ENCODE measurements at places on chromosomes 6 and 20.

- no peak for DNase-seq
These were observed 32.7 kb downstream of the SERPINB6 start for GRCh38 chr6:2938632-2939083.

- DNase-seq: no peak
These were observed 107.5 kb upstream of the TMEM170B start for GRCh38 chr6:11430036-11430435.

GRCh38 chr20:1807394-1807793 lies 87.8 kb upstream of the SIRPA start:
- DNase-seq: no peak

- DNase-seq: peak; percentile 60
These were observed 865 bp upstream of the DAAM2 start for GRCh38 chr6:39791311-39791710.

DNA sequence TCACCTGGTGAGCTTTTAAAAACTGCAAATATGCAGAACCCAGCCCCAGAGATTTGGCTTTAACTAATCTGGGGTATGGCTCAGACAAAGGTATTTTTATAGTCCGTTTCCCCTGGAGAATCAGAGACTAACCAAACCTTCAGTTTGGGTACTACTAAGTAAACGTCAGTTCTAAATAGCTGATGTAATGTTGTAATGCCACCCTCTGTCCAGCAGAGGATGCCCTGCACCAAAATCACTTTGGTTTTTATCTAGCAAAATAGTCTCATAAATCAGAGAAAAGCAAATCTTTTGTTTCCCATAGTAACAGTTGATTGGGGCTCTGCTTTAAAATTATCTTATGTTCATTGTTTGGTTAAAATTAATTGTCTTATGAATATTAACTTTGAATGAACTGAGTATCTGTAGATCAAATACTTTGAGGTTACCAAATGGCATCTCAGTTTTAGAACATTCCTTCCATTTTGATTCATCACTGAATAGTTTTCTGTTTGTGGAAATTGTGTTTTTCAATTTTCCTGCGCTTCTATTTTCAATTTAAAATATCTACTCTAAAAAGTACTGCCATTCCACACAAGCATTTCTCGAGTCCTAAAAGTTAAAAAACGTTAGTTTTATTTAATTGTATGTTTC lies 278.3 kb upstream of the PLCB4 start:
- DNase-seq: peak; percentile 38

- no peak for DNase-seq
These were observed 11.9 kb upstream of the NSFL1C start for GRCh38 chr20:1478566-1478965.

DNA sequence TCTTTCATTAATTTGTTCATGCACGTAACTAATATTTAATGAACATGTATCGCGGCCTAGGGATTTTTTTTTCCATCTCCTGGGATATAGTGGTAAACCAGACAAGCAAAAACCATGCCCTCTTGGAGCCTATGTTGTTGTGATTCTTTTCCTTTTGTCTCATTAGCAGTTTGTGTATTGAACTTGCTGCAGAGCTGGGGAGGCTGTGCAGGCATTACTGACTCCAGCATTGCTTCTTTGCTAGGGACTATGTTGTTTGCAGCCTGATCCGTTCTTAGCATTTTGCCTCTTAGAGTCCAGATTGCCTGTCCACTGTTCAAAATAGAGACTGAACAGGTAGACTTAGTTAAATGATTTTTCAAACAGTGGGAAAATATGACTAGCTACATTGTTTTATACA lies 9.7 kb downstream of the SCAF8 start:
- no peak for DNase-seq

- no peak for DNase-seq
These were observed 44.8 kb downstream of the GCNT2 start for GRCh38 chr6:10565913-10566312.
